DMS153 (cell line): ENCODE measurements at places on chromosomes 2 and 18.
A peak's percentile ranks its signal among the peaks of the same experiment; 100 is the strongest.

DNA sequence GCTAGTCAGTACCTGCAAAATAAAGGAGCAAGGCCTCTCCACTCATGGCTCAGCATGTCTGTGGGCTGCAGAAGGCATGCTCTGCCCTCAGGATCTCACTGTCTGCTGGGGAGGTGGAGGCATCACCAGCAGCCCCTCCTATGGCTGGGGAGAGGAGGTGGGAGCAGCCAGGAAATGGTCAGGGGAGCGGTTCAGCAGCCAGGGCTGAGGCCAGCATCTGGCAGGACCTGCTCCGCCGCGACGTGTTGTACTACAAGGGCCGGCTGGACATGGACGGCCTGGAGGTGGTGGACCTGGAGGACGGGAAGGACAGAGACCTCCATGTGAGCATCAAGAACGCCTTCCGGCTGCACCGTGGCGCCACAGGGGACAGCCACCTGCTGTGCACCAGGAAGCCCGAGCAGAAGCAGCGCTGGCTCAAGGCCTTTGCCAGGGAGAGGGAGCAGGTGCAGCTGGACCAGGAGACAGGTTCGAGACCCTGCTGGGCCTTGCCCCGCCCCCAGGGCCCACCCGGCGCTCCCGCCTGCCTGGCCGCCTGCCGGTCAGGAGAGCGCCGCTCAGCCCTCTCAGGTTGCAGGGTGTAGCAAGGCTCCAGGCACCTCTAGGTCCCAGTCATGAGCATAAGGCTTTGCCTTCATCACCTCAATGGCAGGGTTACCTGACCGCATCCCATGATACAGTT is 49.0 kb downstream of the FAM168B start:
- no peak for DNase-seq

DNA sequence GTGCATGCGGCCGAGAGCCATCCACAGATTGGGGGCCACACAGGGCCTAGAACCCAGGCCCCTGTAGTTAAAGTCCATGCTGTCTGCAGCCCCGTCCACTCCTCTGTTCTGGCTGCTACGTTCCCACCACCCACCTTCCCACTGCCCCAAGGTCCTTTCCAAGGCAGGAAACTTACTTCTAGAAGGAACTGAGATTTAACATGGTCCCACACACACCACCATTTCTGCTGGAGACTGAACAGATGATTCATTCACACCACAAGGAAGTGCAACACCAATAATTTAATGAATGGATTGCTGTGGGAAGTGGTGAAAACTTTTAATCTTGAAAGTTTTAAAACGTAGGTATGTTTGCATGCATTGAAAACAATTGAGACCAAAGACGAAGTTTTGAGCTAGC is 95.2 kb downstream of the LBH start:
- DNase-seq: no peak

- DNase-seq: no peak
These were observed 35.1 kb downstream of the SLC4A3 start for GRCh38 chr2:219662566-219662965.

DNA sequence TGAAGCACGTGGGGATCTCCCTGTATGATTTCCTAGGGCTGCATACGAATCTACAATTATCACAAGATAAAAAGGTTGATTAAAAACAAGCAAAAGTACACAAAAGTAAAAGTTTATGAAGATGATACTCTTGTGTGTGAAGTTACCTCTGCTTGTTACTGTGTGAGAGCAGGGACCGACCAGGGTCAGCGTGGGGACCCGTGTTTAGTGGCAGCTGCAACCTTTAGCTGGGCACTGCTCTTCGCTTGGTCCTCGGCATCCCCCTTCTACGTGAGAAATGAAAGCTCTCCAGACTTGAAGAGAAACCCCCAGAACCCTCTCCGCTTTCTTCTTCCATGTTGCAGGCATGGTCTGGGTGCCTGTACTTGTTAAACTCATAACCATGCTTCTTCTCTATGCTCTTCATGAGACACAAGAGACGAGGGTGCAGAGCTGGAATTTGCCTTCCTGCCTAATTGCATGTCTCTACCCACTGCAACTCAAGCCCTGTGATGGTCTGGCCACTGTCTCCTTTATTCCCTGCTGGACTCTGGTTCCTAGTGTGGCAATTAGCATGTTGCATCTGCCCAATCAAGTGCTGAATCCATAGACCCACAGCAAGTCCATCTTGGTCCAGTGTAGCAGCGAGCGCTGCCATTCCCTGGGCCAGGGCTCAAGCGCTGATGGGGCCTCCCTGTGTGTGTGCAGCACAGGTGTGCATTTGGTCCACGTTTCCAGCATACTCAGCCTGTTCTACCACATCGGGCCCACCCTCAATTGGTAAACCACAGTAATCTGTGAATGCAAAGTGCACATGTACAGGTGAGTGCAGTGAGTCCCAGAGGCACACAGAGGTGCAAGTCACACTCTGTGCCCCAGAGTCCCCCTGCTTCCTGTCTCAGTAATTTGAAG is 88.5 kb downstream of the TWIST2 start:
- no peak for DNase-seq

DNA sequence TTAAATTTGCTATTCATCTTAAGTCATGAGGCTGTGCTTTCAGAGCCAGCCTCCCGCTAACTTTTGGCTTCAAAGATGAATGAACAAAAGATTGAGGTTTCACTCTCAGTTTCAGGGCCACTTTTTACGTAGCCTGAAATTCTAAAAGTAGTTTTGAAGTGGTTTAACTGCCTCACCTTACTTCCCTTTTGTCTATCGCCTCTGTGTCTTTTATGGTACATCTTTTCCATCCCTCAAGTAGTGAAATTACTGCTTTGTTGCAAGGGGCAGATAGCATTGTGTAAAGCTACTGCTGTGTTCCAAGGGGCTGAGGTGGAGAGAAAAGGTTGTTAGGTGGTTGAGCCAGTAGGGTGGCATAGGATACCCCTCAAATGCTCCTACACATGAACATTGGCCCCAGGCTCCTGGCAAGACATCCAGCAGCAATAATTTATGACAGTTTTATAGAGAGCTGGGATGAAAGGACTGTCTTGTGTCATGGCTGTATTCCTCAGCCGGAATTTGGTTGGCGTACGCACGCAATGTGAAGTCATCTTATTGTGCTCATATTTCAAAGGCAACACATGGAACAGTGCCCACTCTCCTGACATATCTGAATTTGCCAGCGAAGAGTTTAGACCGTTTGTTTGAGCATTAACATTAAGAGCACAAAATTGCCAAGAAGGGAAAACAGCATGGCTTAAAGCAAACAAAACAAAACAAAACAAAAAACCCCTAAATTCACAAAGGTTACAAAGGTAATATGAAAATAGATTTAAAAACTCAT is 32.2 kb downstream of the QPCT start:
- no peak for DNase-seq

- no peak for DNase-seq
These were observed 1377.1 kb upstream of the PIK3C3 start for GRCh38 chr18:40577981-40578365.

GRCh38 chr2:58514252-58514651 is 273.1 kb upstream of the FANCL start:
- DNase-seq: no peak

GRCh38 chr2:237573721-237574415 is 7.5 kb downstream of the PRLH start:
- no peak for DNase-seq

GRCh38 chr2:70861777-70862625 is 26.4 kb upstream of the CD207 start:
- DNase-seq: peak; percentile 48

DNA sequence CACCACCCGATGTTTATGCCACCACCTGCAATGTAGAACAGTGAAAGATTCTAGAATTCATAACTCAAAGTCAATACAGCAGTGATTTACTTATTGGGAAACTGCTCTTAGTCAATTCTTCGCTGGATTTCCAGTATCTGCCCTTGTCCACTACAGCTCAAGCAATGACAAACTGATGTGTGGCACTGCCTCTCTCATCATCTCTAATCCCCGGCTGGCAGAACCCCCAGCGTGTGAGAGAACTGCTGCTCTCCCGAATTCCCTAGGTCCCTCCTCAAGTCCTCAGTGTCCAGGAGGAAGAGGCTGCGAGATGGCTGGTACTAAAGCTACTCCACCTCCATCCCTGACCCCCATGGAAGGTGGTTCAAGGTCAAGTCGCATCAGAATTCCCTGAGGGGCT is 1.6 kb downstream of the TXNL4A start:
- DNase-seq: no peak

GRCh38 chr2:157722580-157723234 is 94.0 kb upstream of the ACVR1C start:
- DNase-seq: no peak
